Activated effector memory CD4-positive, alpha-beta T cell treated with anti-CD3 and anti-CD28 coated beads, Interleukin-2, amount 50 U/mL, for 16 hours (primary cell): ENCODE measurements at places on chromosomes 1 and 21.

GRCh38 chr1:50659107-50659662, 235.9 kb upstream of the DMRTA2 start:
- DNase-seq, result no peak

DNA sequence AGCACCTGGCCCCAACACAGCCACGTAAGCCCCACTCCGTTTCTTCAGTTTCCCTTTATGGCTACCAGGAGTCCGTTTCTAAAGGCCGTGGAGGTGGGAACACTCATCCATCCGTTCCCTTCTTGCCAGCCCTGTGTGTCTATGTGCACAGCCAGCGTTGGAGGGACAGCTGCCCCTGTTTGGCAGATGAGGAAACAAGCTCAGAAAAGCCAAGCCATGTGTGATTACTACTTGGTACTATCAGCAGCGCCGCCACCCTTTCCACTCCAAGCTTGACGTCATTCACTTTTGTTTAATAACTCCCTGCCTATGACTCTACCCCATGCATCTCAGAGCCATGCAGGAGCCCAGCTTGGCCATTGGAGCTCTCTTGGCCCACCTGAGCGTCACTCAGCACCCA, 3.5 kb downstream of the LRP8 start:
- DNase-seq, result no peak

GRCh38 chr1:59936358-59936821, 9.8 kb upstream of the CYP2J2 start:
- no peak for DNase-seq

GRCh38 chr1:218948446-218948845, 225.2 kb upstream of the LYPLAL1 start:
- DNase-seq, result no peak

DNA sequence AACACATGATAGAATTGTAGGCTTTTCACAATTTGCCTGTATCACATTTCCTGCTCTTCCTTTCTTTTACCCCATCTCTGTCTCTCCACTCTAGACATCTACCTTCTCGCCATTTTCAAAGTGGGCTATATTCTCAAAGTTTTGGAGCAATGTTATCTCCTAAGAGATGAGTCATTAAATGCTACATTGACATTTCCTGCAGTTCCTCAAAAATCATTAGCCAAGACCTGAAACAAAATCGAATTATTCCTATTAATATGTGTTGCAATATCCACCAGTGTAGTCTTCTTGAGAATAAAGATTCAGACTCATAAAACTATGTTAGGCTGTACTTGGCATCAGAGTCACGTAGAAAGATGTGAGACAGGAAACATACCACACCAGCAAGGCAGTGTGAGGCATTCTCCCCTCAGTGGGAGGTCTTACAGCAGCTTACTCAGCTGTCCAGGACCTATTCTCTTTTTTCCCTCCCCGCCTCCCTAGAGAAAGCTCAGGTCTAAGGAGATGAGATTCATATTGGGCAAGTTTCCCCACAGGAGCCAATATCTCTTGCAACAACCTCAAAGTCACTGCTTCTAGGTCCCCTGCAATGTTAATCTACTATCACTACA, 38.8 kb downstream of the FRRS1 start:
- no peak for DNase-seq

DNA sequence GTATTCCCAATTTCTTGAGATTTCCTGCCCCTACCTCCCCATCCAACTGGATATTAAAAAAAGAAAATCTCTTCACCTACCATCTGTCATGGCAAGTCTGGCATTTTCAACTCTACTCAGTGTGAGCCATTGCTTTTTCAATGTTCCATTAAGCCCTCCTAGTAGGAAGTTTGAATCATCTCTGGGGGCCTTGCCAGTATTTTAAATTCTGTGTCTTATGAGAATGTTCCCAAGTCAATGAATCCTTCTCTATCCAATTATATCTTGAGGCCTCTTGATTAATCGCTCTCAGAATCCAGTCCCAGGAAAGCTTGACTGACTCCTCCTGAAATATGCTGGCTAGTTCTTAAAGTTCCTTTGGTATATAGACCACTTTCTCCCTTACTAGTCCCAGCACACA, 91.5 kb downstream of the NGF start:
- no peak for DNase-seq

DNA sequence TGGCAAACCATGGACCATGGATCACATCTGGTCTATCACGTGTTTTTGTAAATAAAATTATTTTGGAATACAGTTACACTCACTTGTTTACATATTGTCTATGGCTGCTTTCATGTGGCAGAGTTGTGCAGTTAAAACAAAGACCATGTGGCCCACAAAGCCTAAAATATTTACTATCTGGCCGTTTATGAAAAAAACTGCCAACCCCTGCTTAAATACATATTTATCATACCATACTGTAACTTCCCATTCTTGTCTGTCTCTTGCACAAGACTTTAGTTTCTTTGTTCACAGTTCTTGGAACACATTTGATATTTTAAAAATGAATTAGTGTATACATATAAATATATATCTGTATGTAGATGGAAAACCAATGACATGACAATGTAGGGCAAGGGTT, 141.5 kb downstream of the PAPPA2 start:
- DNase-seq, result no peak

GRCh38 chr1:78676347-78676982, 26.8 kb downstream of the IFI44 start:
- DNase-seq, result peak; percentile 67

DNA sequence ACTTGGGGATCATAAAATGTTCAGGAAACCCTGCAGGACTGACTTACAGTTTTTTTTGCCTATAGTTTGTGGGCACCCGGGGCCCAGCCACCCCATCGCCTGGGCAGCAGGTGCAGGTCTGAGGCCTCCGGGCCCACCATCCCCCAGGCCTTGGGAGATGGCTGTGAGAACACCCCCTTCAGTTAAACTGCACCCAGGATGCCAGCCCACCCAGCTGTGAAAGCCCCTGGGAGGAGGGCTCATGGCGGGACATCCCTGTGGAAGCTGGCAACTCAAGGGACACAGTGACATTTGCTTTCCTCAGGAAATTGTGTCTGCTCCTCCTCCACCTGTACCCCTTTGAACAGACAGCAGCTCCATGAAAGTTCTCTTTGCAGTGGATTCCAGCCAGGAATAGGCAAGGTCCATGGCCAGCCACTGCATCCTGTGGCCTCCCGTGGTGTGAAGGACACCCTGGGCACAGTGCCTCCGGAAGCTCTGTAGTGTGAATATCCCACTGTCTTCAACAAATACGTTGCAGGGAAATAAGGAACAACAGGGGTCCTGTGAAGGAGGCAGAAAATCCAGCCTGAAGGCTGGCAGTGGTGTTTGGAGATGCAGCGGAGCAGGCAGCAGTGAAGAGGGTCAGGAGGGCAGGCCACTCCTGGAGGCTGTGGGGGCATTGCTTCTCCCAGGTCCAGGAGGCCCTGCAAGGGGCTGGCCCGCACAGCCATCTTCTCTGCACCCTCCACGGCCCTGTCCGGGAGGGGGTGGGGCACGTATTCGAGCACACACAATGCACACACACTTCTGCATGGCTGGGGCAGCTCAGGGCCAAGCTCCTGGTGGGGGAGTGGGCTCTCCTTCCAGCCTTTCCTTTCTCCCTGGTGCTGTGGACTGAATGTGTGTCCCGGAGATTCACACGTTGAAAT, 2.1 kb upstream of the OBSCN start:
- DNase-seq, result peak; percentile 56

DNA sequence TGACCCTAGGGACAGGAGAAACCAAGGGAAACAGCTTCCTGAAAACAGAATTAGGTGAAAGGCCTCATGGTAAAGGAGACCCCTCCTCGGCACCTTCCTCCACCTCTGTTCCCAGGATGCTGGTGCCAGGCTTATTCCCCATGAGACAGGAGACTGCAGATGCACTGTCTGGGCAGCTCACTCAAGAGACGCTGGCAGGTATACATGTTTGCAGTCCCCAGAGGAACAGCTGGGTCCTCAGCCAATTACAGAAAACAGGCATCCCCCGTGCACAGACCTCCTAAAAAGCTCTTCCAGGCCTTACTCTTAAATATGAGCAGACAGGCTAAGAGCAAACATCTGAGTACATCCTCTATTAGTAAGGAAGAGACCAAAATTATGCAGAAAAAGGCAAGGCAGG, 6.5 kb downstream of the CCSAP start:
- DNase-seq, result no peak

DNA sequence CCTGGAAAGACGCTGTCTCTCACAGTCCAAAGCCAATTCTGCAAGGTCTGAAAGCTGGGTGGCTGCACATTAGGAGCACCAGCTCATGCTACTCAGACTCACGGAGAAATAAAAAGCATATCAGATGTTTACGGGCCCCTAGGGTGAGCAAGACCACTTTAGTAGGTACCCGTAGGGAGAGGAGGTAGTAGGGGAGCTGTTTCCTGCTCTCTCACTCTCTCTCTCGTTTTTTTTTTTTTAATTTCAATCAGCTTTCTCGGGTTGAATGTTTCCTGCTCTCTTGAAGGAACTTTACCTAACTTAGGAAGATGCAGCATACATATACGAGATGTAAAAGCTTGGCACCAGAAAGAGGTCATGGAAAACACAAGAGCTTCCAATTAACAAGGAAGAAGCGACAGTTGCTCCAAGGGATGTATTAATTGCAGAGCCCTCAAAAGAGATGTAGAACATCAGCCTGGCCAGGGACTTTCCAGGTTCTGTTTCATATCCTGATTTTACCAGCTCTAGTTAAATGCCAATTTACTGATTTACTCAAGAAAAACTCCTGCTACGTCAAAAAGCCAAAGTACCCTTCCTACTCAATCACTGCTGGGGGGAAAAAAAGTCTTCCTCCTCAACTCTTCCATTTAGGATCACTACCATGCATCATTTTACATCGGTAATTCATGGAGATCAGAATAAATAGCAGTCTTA, 3.1 kb downstream of the LORICRIN start:
- DNase-seq, result no peak

DNA sequence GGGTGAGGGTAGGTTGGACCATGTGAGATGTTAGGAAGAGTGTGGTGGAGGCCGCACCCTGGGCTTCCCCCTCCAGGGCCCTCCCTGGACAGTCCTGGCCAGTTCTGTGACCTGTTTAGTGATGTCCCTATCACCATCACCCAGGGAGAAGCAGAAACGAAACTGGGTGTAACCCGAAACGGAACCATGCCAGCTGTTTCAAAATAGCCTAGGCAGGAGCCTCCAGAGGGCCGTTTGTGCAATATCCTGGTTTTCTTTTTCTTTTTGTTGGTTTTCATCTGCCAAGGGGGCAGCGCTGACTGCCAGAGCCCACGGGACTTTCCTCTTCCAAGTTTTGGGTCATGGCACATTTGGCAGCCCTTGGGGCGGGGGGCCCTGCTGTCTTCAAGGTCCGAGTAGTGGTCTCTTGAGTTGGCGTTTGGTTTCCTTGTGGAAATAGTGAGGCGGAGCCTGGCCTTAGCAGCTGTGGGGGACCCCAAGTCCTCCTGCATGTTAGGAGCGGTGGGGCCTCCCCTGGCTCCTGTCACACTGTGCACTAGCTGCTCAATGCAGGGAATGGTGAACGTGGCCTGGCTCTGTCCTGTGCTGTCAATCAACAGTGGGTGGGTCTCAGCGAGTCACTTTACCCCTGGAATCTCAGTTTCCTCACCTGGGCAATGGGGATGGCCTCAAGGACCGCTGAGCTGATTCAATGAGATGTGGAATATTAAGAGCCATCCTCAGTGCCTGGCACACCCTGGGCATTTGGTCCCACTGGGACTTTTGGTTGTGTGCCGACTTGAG, 90.7 kb downstream of the ARHGEF10L start:
- no peak for DNase-seq

- DNase-seq, result no peak
These were observed 44.5 kb downstream of the TIAM1 start for GRCh38 chr21:31299291-31300147.

- no peak for DNase-seq
These were observed 25.2 kb downstream of the PROK1 start for GRCh38 chr1:110476028-110476765.

GRCh38 chr21:38350684-38351083, 93.9 kb downstream of the KCNJ15 start:
- no peak for DNase-seq

DNA sequence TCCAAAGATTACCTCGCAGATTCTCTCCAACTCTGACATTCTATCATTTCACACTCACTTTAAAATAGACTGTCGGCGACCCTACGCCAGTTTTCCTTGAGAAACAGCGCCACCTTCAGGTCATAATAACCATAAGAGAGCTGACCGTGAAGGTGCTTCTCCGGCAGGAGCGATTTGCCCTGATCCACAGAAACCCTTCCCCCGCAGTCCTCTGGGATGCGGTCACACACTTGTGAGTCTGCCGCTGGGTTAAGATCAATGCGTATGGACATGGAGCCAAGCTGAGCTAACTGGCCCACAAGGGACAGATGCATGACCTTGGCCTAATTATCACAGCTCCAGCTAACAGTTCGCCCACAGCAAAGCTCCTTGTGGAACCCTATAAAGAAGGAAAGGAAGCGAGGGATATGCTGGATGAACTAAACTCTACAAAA, 32.8 kb upstream of the IFNAR2 start:
- DNase-seq, result peak; percentile 83

- no peak for DNase-seq
These were observed 95.3 kb downstream of the HIVEP3 start for GRCh38 chr1:41823471-41823870.

- no peak for DNase-seq
These were observed 16.4 kb upstream of the KIF21B start for GRCh38 chr1:201039876-201040275.
